Myometrial cell (primary cell): ENCODE measurements at places on chromosomes 3 and 15. TPM values are rescaled to one million over a fixed set of nuclear protein-coding genes. Genes with fewer than 3 reads are reported as not detected.

SAMD7 gene
- not detected in 2 replicates for total RNA-seq

IP6K2 gene
- total RNA-seq: 50.9 and 57.1 TPM in 2 replicates

FANCD2 gene
- total RNA-seq: 32.1 and 39.2 TPM in 2 replicates

RAD51 gene
- total RNA-seq: 5.5 and 6.3 TPM in 2 replicates
